ENCODE measurements at places on chromosomes 7 and 10.

DNA sequence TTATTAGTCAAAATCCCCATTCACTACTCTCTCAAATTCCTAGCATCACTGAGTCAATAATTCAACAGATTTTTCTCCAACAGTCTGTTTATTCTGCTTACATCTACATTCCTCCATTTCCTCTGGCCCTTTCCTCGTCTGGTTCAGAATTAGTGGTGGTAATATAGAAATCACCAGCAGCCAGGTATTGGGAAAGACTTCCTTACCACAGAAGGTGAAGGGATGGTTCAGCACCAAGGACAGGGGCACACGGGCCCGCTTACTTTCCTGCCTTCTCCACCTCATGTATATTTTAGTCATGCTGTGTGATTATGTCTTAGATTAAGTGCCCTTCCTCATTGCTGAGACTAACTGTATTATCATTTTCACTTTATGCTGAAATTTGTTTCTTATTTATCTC, 70.4 kb upstream of the APBB1IP start:
- no peak for DNase-seq

DNA sequence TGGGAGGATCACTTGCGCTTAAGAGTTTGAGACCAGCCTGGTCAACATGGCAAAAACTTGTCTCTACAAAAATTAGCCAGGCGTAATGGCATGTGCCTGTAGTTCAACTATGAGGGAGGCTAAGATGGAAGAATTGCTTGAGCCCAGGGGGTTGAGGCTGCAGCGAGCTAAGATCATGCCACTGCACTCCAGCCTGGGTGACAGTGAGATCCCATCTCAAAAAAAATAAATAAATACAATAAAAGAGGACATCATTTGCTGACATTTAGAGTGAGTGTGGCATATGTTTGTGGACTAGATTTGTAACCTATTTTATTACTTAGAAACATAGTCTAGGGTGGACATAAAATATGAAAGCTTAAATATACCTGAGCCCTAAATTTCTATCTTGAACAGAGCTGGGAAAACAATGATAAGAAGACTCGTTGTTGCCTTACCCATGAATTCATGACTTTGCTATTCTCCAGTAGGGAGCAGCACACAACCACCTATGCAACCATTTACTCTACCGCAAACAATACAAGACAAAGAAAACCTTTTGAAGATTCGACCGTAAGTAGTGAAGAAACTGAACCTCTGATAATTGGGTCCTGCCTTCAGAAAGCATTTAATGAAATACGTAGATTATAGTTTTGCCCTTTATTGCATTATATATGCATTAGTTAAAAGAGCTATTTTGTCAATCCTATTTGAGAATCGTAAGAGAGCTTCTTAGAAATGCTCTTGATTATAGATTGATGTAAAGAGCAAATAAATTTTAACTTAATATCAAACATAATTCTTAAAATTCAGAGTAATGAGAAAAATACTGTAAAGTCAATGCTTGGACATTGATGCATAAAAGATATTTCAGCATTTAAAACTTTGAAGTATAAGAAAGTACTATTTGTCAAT, 83.5 kb downstream of the GNAT3 start:
- no peak for DNase-seq

GRCh38 chr10:69963178-69963834, 89.3 kb upstream of the MACROH2A2 start:
- DNase-seq, result no peak

GRCh38 chr7:92333866-92334265, 88.1 kb downstream of the ANKIB1 start:
- DNase-seq, result no peak

GRCh38 chr7:1225441-1226185, 7.1 kb upstream of the UNCX start:
- DNase-seq, result no peak

DNA sequence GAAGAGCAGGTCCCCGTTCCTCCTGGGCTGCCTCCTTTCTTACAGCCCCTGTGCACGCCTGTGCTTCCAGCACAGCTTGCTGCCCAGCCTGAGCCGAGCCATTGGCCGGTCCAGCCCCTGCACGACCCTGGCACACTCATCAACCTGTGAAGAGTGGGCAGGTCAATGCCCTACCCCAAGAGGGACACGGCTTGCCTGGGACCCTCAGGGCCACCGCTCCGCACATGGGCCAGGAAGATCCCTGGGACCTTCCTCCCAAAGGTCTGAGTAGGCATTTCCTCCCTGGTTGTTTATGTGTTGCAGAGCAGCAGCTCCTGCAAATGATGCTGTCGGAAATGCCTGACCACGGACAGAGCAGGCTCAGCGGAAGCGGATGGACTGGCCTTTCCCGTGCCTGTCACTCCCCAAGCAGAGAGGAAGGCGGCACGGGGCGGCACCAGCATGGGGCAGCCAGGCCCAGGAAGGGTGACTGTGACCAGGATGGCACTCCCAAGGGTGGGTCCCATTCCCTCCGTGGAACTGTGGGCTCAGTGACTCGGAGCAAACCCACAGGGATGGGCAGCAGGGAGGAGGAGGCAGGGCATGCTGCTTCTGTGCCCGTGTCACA, 252.5 kb downstream of the TNS3 start:
- no peak for DNase-seq

DNA sequence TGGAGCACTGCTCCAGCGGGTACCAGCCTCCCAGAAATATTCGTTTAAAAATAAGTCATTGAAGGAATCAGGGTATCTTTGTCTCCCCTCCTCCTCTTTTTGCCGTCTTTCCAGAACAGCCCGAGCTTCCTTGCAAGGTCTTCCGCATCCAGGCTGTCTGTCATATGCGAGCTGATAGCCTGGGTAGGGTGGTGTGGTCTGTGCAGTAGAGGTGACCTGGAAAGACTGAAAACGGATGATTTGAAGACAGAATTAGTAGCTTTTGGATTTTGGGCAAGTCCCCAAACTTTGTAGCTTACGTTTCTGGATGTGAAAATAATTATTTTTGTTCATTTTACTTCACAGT, 480 bp downstream of the VPS50 start:
- DNase-seq, result no peak

GRCh38 chr10:87506956-87507355, 2.3 kb downstream of the MINPP1 start:
- DNase-seq, result no peak

DNA sequence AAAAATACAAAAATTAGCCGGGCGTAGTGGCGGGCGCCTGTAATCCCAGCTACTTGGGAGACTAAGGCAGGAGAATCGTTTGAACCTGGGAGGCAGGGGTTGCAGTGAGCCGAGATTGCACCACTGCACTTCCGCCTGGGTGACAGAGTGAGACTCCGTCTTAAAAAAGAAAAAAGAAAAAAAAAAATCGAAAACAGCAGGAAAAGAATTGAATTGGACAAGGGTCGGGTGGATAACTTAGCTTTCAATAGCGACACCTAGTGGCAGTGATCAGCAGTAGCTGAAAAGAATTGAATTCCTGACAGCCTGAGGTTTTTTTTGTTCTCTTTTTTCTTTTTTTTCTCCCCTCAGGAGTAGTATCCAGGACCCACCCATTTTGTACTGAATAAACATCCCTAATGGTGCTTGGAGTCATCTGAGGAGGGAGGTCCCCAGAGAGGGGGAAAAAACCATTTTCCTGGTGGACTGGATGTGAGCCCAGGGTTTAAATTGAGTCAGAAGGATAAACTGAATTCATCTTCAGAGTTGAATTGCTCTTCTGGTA, 55.1 kb downstream of the CYCS start:
- no peak for DNase-seq

DNA sequence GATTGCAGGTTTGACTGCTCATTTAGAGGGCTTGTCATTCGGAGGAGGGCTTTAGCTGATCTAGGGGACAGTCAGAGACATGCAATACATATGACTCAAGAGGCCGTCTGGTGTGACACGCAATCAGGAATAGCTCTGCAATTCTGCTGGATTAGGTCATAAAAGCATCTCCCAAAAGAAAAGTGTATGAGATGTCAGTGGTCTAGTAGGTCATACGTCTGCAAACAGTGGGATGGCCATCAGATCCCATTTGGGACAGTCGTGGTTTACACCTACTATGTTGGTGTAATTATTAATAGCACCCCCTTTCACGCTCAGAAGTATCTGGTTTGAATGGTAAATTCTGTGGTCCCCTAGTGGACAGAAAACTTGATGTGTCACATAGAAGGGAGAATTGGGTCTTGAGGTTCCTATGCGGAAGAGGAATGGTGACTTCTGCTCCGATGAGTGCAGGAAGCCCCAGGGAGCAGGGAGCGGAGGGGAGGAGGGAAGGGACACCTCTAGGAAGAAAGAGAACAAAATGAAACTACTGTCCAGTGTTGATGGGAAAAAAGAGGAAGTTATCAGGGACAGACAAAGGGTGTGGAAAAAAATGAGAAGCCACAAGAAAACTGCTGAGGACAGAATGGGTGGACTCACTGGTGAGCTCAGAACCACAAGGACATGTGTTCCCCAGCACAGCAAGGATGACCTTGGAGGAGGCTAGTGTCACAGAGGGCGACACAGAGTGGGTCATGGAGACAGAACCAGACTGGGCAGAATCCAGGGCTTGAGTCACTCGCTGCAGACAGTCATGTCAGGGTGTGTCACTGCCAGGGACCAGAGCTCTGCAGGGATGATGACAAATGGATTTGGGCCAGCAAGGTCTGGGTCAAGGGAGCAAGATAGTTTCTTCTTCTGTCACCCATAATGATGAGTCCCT, 59.9 kb downstream of the MAP3K8 start:
- peak; percentile 74 for DNase-seq

DNA sequence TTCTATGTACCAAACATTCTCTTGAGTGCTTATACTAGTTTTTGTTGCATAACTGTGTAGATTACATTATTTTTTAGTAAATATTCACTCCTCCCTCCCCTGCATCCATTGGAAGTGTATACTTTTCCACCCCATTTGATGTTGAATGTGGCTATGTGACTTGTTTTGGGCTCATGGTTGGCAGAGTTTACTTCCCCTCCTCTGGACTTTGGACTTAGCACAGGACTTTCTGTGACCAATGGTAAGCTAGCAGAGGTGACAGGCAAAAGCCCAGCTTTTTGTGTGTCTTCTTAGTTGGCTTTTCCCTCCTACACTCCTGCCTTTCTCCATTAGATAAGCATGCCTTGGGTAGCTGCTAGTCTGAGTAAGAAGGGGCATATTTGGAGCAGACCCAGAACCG, 353.9 kb downstream of the HPSE2 start:
- no peak for DNase-seq

DNA sequence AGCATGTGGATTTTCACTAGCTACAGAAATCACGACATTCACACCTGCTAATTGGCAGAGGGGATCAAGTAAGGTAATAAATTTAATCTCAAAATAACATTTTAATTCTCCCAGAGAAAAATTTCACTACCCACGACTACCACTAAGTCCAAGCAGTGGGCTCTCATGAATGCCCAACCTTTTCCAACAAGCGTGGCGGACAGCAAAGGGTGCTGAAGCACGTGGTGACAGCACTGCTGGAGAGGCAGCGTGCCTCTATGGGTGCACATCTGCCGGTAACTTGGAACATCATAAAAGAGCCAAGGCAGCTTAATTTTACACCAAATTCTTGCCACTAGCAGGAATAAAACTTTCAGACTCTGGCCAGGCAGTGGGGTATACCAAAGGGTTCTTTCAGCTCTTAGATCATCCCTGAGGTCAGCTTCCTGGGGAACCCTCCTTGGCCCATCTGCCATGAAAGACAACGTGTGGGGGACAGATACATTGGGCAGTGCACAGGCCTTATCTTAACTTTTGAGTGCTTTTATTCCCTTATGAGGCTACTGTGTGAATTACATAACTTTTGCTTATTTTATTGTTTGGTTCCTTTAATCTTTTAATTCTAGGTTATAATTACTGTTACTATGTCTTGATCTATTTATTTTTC, 206.7 kb upstream of the KCTD7 start:
- DNase-seq, result no peak

DNA sequence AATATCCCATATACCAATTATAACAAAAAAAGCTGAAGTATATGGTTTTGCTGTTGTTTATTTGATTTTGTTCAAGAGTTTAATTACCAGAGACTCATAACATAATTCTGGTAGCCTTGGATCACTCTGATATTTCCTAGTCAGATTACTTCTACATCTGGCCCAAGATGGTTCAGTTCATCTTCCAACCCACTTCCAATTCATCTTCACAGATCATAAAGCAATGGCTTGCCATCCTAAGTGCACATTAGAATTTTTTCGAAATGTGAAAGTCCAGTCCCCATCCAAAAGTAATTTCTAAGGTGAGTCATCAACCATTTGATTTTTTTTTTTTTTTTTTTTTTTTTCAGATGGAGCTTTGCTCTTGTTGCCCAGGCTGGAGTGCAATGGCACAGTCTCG, 8.0 kb upstream of the HIBADH start:
- no peak for DNase-seq

GRCh38 chr10:2933924-2934323, 133.4 kb upstream of the PFKP start:
- no peak for DNase-seq

DNA sequence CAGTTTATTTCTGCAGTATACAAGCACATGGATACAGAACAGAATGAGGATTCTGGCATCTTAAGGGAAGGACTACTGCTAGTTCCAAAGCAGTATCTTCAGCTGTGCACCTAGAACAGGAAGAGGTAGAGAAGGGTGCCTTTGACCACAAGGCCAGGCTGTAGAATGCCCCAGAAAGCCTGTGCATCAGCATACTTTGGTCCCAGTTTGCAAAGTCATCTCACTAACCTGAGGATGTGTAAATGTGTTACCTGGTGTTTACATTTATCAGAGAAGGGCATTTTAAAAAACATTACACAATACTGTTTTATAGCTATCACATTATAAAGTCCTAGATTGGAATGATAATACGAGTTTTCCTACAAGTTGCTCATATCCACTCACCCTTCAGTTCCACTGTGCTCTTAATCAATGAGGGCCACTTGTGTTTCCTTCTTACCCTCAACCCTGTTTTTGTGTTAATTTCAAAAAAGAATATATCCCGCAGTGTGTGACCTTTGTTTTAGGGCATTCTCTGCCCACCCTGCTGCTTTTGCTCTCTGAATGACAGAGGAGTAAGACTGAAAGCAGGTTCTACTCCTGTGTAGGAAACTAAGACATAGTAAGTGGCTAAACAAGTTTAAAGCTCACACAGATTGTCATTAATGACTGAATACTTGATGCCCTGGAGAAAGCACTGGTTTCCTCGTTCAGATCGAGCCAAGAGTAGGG, 3.4 kb downstream of the SLC35G1 start:
- no peak for DNase-seq

- peak; percentile 79 for DNase-seq
These were observed 14.6 kb downstream of the CHST12 start for GRCh38 chr7:2417981-2418481.
